ENCODE measurements at places on chromosomes 4 and X. TPM values are rescaled to one million over a fixed set of nuclear protein-coding genes. Genes with fewer than 3 reads are reported as not detected.
A peak's percentile ranks its signal among the peaks of the same experiment; 100 is the strongest.

DNA sequence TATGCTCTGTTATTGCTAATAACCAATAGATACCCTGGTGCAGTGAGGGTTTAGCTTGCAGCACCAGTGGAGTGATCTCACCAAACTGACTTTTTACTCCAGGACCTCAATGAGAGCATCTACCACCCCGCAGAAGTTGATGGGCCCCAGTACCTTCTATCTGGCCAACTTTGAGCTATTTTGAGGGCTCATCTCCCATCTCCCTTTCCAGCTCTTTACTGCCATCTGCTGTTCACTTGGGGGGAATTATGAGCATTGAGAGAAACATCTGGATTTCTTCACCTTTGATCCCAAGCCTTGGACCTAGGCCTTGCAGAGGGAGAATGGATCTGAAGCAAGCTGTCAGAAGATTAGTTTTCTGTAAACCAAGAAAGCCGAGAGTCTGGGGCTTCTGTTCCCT is 143.6 kb downstream of the TMEM164 start:
- DNase-seq = peak; percentile 68
- H3K4me1 ChIP-seq = no peaks in the 10 kb centered on the region
- H3K4me3 ChIP-seq = no peak overlapping the region
- no peaks in the 10 kb centered on the region for H3K36me3 ChIP-seq

DNA sequence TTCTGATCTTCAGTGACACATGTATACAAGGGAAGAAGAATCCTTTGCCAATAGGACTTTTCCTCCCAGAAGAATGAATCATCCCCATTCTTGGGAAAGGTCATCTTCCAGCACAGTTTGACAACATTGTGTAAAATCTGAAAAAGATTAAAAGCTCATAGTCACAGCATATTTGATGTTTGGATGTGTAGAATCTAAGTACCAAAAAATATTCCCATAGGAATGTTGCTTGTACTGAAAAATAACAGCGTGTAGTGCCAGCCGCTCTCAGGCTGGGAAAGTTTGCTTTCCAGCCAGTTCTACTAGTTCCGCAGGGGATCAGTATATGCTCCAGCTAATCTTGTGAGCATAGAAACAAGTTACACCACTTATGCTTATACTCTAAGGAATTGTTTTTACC is 74.7 kb upstream of the IL13RA1 start:
- H3K27ac ChIP-seq = no peak overlapping the region
- H3K4me3 ChIP-seq = no peak overlapping the region
- no peaks in the 10 kb centered on the region for H3K36me3 ChIP-seq
- no peaks in the 10 kb centered on the region for H3K4me1 ChIP-seq

- peaks cover 56% of the 10 kb centered on the region for H3K27me3 ChIP-seq
- no peaks in the 10 kb centered on the region for H3K4me1 ChIP-seq
- H3K4me3 ChIP-seq = peak overlapping the region; percentile 66
- no peaks in the 10 kb centered on the region for H3K36me3 ChIP-seq
- DNase-seq = peak; percentile 78
These were observed 691 bp upstream of the IGFBP7 start for GRCh38 chr4:57110640-57111511.

- H3K4me1 ChIP-seq = peaks cover 13% of the 10 kb centered on the region
- H3K27ac ChIP-seq = no peak overlapping the region
- H3K36me3 ChIP-seq = no peaks in the 10 kb centered on the region
These were observed 6.2 kb downstream of the RTL5 start for GRCh38 chrX:72125331-72126047.

DNA sequence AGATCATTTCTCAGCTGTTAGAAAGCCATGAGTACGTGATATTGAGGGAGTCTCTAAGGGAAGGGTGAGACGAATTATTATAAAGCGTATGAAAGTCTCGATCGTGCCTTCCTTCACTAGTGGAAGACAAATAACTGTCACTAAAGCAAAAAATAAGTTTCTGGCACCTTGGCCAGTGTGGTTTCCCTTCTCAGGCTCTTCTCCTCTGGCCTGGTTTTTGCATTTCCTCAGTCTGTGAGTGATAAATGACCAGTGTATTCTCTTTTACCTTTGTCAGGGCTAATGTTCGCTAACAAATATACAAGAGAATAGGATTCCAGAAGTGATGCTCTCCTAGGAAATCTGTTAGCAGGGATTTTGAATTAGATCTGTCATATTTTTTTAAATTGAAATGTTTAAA is 19.6 kb downstream of the TXK start:
- peaks cover 7% of the 10 kb centered on the region for H3K4me1 ChIP-seq
- H3K27me3 ChIP-seq = no peaks in the 10 kb centered on the region
- no peak overlapping the region for H3K27ac ChIP-seq
- no peak overlapping the region for H3K4me3 ChIP-seq
- DNase-seq = no peak

GRCh38 chr4:85302756-85303155 is 172.2 kb upstream of the ARHGAP24 start:
- DNase-seq = peak; percentile 34
- H3K27ac ChIP-seq = no peak overlapping the region
- peaks cover 5% of the 10 kb centered on the region for H3K4me1 ChIP-seq

- no peak for DNase-seq
- H3K36me3 ChIP-seq = no peaks in the 10 kb centered on the region
- no peaks in the 10 kb centered on the region for H3K27me3 ChIP-seq
- no peaks in the 10 kb centered on the region for H3K4me1 ChIP-seq
- H3K27ac ChIP-seq = no peak overlapping the region
- H3K4me3 ChIP-seq = no peak overlapping the region
These were observed 55.0 kb upstream of the PAK3 start for GRCh38 chrX:111041018-111041462.

DMP1 gene
- 0.09 TPM for total RNA-seq

All from endodermal cell (in vitro differentiated cells).